BE2C (cell line): ENCODE measurements at places on chromosomes 7 and 10.

GRCh38 chr7:120703585-120704240 is 154.2 kb downstream of the TSPAN12 start:
- DNase-seq: no peak

DNA sequence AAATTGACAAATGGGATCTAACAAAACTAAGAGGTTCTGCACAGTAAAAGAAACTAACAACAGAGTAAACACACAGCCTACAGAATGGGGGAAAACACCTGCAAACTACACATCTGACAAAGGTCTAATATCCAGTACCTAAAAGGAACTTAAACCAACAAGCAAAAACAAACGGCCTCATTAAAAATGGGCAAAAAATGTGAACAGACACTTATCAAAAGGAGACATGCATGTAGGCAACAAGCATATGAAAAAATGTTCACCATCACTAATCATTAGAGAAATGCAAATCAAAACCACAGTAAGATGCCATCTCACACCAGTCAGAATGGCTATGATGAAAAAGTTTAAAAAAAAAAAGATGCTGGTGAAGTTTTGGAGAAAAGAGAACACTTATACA is 197.4 kb downstream of the KBTBD2 start:
- DNase-seq: no peak

- peak; percentile 69 for DNase-seq
Observed at GRCh38 chr7:100799037-100799896, 28.1 kb downstream of the EPHB4 start.

DNA sequence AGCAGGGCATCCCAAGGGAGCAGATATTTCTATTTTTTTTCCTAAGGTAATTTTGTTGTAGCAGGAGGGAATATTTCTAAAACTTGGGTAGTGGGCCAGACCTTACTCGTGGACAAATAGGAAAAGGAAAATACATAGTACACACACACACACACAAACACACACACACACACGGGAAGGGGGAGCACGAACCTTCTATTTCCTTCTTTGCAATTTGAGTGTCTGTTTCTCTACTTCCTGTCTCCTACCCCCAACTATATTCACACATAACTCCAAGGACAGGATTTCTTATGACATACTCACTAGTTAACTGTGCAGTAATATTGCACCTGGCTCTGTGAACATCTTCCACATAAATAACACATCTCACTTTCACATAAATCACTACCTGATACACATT is 4.4 kb downstream of the LDB1 start:
- DNase-seq: no peak

DNA sequence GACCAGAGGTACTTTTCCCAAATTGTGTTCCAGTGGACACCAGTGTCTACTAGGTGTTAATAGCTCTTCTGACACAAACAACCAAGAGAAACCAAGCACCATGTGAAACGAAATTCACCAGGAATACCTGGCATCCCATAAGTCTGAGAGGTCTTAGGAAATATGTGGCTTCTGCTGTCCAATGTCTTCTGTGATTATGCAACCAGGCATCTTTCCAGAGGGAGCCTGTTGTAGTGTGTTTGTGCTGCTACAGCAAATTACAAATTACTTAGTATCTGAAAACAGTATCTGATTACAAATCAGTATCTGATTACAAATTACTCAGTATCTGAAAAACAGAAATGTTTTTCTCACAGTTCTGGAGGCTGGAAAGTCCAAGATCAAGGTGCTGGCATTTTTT is 133.6 kb upstream of the NPVF start:
- DNase-seq: no peak

DNA sequence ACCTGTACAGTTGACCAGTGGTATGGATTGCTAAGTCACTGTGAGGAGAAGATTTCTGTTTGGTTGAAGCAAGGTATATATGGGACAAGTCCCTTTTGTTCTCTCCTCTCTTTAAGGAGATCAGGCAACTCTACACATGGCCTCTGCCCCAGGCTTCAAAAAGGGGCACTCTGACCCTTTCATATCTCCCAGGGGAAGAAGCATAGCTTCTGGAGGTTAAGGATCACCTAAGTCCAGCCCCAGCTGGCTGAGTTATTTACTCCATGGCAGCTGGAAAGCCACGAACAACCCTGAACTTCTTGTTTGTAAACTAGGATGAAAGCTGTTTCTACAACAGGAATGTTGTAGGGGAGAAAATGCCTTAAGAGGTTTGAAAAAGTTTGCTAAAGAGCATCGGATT is 129.2 kb upstream of the FEZF1 start:
- no peak for DNase-seq

GRCh38 chr10:62108759-62109586 is 159.7 kb downstream of the RTKN2 start:
- DNase-seq: no peak

DNA sequence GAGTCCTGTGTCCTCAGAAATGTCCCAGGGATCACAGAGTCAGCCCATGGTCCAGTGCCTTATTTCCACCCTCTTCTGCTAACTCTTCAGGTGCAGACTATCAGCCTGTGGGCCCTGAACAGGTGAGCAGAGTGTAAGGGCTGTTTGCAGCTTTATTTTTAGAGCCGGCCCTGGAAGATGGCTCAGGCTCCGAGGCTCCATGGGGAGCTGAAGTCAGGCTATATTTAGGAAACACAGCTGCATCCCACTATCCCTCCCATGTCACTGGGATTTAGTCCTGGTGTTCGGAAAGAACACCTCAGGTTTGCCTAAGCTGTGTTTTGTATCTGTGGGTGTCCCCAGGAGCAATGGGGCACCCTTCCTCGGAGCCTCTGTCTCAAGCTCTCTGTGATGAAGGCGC is 126.9 kb downstream of the RPS24 start:
- DNase-seq: no peak

GRCh38 chr10:119284679-119285096 is 77.3 kb downstream of the GRK5 start:
- DNase-seq: no peak

DNA sequence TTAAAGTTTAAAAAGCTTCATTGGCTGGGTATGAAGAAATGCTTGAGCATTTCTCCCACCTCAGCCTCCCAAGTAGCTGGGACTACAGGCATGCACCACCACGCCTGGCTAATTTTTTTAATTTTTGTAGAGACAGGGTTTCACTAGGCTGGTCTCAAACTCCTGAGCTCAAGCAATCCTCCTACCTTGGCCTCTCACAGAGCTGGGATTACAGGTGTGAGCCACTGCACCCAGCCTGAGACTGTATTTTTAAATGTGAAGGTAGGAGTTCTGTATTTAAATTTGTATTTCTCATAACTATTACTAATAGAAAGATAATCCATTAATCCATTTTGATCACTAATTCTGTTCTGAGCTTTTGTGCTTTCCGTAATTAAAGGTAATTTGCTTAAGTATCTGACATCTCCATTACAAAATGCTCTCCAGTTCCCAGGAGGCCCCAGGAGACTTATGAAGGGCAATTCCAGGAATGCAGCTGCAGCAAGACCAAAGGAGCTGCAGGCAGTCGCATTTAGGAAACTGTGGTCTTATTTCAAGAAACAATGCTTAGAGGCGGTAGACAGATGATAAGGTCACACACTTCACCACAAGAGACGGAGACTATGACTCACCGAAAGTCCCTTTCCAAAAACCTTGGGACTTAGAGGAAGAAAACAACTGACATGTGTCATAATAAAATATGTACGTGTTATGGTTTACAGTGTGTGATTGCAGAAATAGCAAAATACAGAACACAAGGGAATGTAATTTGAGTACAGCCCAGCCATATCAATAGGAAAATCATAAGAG is 23.3 kb downstream of the YAE1 start:
- no peak for DNase-seq

GRCh38 chr10:71835671-71836595 is 15.1 kb downstream of the PSAP start:
- peak; percentile 97 for DNase-seq

- peak; percentile 76 for DNase-seq
Observed at GRCh38 chr7:97835296-97836138, 36.7 kb downstream of the ASNS start.

DNA sequence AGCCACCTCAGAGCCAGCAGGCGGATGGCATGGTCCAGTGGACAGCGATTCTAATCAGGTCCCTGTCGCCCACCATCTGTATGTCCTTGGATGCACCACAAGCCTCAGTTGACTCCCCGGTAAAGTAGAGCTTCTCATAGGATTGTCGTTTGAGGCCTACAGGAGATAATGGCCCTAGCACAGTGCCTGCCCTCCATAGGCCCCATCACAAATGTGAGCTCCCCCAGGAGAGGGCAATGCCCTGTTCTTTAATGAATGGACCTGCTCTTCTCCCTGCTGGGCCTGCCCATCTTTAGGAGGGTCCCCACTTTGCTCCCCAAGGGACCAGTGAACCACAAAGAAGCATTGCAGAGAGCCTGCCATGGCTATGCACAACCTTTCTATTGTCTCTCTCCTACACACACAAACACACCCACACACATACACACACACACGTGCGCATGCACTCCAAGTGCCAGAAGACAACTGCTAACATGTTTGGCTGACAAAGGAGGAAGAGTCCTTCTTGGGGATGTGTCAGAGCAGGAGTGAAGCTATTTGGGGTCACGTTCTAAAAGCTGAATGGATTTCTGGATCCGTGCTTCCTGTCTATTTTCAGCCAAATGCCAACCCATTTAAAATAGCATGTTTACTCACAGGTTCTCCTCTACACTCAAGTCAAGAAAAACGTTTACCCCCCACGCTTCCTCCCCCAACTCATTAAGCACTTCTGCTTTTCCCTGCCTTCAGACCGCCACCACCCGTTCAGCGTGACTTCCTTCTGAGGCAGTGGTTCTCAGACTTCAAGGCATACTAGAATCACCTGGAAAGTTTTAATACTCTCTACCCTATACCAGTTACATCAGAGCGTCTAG is 196.1 kb downstream of the GRID1 start:
- DNase-seq: no peak

GRCh38 chr10:91796331-91797047 is 1.7 kb upstream of the TNKS2 start:
- DNase-seq: no peak

DNA sequence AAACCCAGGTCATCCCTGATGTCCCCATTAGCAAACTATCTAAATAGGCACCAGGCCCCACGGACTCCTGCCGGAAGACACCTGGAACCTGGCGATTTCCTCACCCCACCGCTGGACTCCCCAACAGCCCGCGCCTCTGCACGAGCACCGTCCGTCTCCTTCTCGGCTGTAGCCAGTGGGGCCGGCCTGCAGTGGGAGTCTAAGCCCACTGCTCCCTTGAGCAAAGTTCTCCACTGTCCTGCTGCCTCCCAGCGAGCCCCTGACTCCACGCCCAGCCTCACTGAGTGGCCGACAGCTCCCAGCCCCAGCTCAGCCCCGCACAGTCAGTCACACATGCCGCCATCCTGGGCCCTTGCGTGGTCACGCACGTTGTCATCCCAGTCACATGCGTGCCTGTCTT is 211.3 kb upstream of the PPP2R2D start:
- no peak for DNase-seq

DNA sequence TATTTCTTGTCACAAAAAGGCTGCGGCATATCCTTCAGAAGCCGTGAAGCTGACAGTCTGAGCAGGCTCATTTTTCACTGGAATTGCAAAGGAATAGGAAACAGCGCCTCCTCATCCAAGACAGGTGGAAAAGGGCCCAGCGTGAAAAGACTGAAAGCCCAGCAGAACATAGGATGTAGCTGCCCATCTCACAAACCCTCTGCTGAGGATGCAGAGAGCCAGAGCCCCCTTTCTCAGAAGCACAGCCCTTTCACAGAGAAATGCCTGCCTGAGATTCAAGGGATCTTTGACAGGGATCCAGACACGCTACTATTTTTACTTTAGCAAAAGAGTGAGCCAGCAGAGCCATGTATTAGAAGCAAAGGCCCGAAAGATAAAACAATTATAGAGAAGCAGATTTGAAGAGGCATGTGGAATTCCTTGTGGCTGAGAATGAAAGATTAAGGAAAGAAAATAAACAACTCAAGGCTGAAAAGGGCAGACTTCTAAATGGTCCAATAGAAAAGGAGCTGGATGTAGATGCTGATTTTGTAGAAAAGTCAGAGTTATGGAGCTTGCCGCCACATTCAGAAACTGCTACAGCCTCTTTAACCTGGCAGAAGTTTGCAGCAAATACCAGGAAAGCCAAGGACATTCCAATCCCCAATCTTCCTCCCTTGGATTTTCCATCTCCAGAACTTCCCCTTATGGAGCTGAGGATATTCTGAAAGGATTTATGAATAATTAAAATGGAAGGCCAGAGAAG is 36.9 kb downstream of the GDI2 start:
- DNase-seq: no peak

DNA sequence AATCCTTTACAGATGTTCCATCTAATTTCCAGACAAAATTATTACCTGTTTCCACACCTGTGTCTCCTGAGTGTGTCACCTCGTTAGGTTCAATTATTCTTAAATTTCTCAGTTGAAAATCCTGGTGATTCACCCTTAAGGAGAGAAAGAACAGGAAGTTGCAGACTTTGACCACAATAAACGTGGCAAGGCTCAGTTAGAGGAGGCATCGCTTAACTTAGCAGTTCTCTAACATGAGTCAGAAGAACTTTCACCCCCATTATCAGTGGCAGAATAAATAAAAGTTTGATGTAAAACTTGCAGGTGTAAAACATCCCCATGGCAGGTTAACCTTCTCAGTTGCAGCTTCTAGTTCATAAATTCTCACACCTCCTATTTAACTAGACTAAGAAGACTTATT is 8.3 kb downstream of the XPNPEP1 start:
- no peak for DNase-seq

DNA sequence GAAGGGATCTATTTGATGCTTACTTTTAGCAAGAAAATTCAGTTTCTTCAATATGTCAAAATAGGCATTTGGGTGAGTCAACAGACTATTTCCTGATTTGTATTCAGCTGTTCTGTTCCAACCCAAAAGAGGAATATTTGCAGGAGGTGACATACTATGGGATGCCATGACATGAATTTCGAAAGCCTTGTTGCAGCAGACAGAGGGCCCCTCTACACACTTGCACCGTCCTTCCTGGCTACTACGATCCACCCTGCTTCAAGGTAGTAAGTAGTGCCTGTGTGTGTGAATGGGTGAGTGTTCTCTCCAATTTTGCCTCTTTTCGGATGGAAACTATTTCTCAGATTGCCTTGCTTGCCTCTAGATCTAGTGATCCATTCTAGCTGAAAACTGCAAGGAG is 413.0 kb upstream of the ADARB2 start:
- no peak for DNase-seq

DNA sequence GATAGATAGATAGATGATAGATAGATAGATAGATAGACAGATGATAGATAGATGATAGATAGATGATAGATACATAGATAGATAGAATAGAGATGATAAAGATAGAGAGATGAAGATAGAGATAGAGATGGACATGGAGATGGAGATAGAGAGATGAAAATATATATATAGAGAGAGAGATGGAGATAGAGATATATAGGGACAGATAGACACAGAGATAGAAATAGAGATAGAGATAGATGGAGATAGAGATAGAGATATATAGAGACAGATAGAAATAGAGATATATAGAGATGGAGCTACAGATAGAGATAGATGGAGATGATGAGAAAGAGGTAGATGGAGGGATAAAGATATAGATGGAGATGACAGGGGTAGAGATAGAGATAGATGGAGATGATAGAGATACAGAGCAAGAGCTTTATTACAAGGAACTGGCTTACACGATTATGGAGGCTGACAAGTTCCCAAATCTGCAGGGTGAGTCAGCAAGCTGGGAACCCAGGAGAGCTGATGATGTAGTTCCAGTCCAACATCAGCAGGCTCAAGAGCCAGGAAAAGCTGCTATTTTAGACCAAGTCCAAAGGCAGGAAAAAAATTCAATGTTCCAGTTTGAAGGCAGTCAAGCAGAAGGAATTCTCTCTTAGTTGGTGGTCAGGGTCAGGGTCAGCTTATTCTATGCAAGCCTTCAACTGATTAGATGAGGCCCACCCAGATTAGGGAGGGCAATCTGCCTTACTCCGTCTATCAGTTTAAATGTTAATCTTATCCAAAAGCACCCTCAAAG is 37.1 kb downstream of the CAV1 start:
- no peak for DNase-seq
